ENCODE measurements at places on chromosomes 1 and 21.

DNA sequence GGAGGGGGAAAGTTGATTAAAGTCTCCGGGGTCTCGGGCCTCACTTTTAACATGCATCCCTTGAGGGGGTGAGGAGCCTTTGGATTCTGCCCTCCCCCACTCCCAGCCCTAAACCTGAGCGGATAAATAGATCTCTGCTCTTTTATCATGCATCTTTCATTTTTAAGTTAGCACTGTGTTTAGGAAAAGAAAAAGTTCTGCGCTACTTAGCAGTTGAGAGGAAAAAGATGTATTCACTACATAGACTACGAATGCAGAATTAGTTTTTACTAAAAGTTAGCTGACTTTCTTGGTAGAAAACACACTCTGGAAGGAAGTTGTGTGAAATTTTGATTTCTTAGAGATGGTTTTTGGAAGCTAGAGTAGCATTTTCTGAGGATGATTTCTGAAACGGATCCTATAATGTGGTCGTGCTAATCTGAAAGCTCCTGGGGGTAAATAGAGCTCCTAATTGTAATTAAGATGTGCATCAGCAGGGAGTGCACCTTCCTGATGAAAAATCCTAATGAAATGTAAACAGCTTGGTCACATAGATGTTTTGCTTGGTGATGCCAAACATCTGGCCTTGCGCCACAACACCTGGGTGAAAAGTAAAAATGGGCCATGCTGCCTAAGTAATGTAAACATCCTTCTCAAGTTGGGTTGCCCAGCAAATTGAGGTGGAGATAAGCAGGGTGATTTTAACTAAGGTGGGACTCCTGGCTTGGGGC lies 1.8 kb downstream of the ROR1 start:
- DNase-seq = no peak

DNA sequence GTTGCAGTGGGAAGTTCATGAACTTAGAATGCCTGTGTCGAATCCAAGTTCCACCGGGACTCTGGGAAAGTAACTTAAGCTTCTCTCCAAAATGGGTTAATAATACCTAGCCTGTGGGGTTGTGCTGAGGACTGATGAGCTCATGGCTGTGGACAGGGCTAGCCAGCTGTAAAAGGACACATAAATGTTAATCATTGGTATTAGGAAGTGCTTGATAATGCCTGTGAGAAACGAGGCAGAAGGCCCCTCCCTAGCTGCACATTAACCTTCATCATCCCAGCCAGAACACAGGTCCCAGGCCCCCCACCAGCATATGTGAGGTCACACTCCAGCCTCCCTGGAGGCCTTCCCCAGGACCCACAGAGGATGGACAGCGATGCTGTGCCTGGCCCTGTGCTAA lies 789 bp upstream of the GJB4 start:
- DNase-seq = no peak

- DNase-seq = no peak
Measured at GRCh38 chr1:172277275-172277674, 143.2 kb upstream of the C1orf105 start.

GRCh38 chr21:16534408-16535101 lies 804.8 kb downstream of the USP25 start:
- no peak for DNase-seq

DNA sequence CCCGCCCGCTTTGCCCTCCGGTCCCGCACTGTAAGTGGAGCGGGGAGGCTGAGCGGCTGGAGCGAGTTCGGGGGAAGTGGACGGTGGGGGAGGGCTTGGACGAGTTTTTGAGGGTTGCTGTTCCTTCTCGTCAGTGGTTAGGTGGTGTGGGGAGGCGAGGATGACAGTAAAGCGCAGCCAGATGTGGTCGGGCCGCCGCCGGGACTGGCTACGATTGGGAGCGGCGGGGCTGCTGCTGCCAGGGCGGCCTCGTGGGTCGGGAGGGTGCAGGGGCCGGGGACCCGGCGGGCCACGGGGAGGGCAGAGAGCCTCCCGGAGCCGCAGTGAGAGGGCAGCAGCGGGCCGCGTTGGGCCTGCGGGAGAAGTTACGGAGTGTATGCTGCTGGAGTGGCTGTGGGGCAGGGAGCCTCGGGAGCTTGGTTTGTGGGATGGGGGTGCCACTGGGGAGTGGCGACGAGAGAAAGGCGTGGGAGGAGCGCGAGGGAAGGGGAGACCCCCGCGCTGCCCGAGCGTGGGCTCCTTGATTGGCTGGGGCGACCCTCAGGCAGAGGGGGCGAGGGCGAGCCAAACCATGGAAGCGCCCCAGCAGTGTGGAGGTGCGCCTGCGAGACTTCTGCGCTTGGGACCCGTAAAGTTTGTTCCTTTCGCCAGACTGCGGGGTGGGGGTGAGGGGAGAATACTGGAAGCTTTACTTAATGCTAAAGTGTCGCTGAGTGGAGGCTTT lies 2.1 kb downstream of the ADGRL2 start:
- DNase-seq = no peak

GRCh38 chr1:46817814-46818213 lies 19.0 kb downstream of the CYP4B1 start:
- no peak for DNase-seq

DNA sequence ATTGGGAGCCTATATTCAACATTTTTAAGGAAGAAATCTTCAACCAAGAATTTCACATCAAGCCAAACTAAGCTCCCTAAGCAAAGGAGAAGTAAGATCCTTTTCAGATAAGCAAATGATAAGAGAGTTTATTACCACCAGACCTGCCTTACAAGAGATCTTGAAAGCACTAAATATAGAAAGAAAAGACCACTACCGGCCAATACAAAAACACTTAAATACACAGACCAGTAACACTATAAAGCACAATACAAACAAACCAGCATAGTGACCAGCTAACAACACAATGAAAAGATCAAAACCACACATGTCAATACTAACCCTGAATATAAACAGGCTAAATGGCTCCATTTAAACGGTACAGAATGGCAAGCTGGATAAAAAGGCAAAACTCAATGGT lies 165.4 kb downstream of the MRPL39 start:
- DNase-seq = no peak

Measured in KG1 (cell line).